ENCODE measurements at places on chromosomes 4 and X.

GRCh38 chrX:44155126-44155525, 181.9 kb upstream of the NDP start:
- H3K27ac ChIP-seq: no peak overlapping the region
- DNase-seq: no peak
- no peaks in the 10 kb centered on the region for H3K36me3 ChIP-seq
- no peaks in the 10 kb centered on the region for H3K27me3 ChIP-seq
- H3K4me1 ChIP-seq: no peaks in the 10 kb centered on the region

DNA sequence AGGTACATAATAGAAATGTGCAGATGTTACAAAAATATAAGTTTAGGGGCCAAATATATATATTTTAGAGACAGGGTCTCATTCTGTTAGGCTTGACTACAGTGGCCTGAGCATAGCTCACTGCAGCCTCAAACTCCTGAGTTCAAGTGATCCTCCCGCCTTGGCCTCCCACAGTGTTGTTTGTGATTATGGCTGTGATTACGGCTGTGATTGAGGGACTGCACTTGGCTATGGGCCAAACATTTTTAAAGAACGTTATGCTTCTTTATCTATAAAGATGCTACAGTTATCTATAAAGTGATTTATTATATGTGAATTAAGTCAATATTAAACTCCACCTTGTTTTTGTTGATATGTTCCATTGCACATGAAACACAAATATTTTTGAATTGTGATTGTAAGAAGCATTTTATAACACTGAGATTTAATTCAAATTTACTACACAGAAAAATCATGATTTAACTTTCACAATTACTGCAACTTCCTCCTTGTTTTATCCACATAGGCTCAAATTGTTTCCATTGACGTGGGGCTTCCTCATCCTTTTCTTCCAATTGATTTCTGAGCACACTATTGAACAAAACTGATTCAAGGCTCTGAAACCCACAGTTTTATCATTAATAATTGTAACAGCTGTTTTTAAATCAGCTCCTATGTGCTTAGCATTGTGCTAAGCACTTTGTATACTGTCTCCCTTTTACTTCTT, 68.4 kb upstream of the BMPR1B start:
- no peak overlapping the region for H3K27ac ChIP-seq
- no peak overlapping the region for H3K4me3 ChIP-seq
- DNase-seq: no peak
- peaks cover 7% of the 10 kb centered on the region for H3K4me1 ChIP-seq
- no peaks in the 10 kb centered on the region for H3K36me3 ChIP-seq

DNA sequence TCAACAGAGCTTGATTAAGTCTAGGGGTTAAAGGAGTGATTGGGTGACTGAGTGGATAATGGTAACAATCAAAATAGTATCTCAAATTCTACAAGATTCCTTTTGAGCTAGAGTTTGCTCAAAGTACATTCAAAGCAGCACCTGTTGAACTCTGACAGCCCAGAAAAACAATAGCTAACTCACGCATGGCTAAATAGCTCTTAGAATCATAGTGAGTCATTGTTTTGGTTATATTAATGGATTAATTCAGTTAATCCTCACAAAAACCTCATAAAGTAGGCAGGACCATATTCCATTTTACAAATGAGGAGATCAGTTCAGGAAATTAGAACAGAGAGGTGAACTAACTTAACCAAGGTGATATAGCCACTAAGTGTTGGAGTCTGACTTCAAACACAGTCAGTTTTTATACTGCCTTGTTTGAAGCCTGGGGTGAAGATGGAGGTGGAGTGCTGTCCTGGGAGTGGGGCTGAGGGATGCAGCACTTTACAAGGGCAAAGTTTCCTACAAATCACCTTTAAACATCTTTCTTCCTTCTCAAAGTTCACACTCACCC, 35.9 kb upstream of the PPM1K start:
- H3K36me3 ChIP-seq: no peaks in the 10 kb centered on the region
- no peaks in the 10 kb centered on the region for H3K27me3 ChIP-seq
- peak; percentile 40 for DNase-seq
- H3K4me3 ChIP-seq: no peak overlapping the region
- no peak overlapping the region for H3K27ac ChIP-seq

DNA sequence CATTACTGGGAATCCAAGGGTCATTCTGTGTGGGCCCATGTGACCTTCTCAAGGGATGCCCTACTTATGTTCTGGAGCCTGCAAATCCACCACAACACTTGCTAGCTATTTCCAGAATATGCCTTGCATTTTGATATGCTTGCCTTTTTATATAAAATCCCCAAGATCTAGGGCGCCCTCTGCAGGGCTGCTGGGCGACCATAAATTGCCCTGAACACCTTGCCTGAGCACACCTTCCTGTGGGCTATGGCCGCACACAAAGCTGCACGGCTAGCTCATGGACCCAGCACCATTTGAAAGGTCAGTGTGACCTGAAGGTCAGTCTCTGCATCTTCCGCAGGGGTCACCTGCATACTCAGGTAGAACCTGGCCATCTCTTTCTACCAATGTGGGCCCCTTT, 311.7 kb downstream of the NLGN4X start:
- H3K4me1 ChIP-seq: no peaks in the 10 kb centered on the region
- no peak overlapping the region for H3K4me3 ChIP-seq
- DNase-seq: no peak
- no peaks in the 10 kb centered on the region for H3K36me3 ChIP-seq
- no peaks in the 10 kb centered on the region for H3K27me3 ChIP-seq

- no peak within 1 kb of the TSS for H3K4me3 ChIP-seq
- H3K27ac ChIP-seq: no peak within 1 kb of the TSS
- DNase-seq: no peak
- H3K27me3 ChIP-seq: no peaks in the 10 kb centered on the region
These were observed at the start of gene ARHGAP4 for GRCh38 chrX:153925739-153926551. TSS of gene ARHGAP4 (minus strand) at chrX:153926264. CDS start at chrX:153926202, 62 bp downstream.

GRCh38 chr4:71247706-71248105, 91.1 kb upstream of the SLC4A4 start:
- DNase-seq: no peak
- no peak overlapping the region for H3K27ac ChIP-seq
- peaks cover 11% of the 10 kb centered on the region for H3K4me1 ChIP-seq
- no peaks in the 10 kb centered on the region for H3K36me3 ChIP-seq
- no peak overlapping the region for H3K4me3 ChIP-seq

DNA sequence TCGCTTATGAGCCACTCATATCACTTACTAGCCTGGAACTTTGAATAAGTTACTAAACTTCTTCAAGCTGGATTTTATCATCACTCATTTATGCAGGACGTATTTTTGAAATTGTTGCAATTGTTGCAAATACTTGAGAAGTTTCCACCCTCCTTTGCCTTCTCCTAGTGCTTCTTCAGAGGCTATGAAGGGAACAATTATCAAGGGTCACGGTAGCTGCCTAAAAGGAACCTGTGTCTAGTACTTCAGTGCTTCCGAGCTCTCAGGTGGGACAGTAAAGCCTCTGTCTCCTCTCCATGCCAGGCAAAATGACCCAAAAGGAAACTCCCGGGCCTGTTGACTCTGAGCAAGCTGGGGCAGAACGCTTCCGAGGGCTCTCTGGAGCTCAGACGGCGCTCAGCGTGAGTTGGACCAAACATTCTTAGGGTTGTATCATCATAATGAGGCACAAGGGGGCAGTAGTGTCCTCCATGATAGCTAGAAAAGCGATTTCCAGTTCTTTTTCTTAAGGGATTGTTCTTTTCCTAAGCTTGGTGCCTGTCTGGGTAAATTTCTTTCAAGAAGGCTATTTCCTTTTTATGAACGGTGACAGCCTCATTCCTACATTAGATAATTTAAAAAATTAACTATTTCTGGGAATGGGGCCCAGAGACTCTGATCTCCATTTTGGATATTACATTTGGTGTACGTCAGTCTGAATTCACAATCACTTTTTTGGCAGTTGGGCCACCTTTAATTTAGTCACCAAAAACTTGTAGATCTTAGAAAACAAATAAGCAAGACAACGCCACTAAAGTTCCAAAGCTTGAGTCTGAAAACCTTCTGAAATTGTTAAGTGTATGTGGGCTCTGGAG, 73.1 kb downstream of the PACRGL start:
- no peaks in the 10 kb centered on the region for H3K27me3 ChIP-seq
- no peak overlapping the region for H3K27ac ChIP-seq
- no peak overlapping the region for H3K4me3 ChIP-seq
- DNase-seq: peak; percentile 42

GRCh38 chr4:42498040-42498439, 100.8 kb downstream of the SHISA3 start:
- H3K27me3 ChIP-seq: no peaks in the 10 kb centered on the region
- H3K4me3 ChIP-seq: no peak overlapping the region
- H3K27ac ChIP-seq: no peak overlapping the region
- DNase-seq: no peak

DNA sequence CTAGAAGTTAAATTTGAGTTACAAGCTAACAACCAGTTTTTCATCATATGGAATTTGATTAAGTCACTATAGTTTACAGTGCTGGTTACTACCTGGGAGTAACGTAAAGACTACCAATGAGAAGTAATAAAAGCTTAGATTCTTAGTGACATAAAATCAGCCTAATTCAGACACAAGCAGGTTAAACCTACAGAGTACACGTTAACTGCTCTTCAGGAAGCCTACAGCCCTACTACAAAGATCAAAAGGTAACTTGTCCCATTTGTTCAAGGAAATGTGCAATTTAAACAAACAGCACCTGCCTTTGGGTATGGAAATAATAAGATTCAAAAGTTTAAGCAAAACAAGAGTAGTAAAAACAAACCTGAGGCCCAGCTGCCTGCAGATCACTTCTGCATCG, 21.5 kb downstream of the PRSS12 start:
- H3K36me3 ChIP-seq: peaks cover 4% of the 10 kb centered on the region
- H3K27me3 ChIP-seq: no peaks in the 10 kb centered on the region
- H3K4me3 ChIP-seq: no peak overlapping the region
- DNase-seq: no peak

DNA sequence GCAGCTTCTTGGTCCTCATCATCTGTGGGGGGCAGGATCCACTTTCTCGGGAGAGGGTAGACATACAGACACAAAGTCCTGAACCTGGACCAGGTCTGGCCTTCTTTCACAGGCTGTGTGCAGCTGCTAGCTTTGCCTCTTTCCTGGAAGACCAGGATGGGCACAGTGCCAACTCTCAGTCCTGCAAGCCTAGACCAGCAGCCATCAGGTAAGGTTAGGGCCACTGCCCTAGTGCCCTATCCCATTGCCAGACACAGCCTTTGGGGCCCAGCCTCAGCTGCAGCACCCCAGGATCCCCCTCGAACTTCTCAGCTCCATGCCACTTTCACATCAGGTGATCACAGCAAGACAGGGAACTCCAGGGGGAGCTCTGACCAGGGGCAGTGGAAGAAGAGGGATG, 38.4 kb downstream of the ZNF185 start:
- no peaks in the 10 kb centered on the region for H3K27me3 ChIP-seq
- H3K4me3 ChIP-seq: no peak overlapping the region
- no peaks in the 10 kb centered on the region for H3K4me1 ChIP-seq
- no peaks in the 10 kb centered on the region for H3K36me3 ChIP-seq

DNA sequence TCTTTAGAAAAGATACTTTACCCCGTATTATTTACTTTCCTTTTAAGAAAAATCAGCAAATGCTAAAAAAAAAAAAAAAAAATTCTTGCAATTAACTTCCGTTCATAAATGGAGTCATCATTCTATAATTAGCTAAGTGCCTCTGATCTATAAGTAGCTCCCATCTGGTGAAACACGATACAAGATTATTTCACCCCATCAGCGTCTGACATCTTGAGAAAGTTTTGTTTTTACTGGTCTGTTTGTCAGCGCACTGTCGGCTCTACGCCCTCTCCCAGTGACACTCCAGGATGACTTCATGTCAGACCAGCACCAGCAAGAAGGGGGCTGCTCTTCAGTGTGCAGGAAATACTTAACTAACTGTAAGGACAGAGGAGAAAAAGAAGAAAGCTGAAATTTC, 108.3 kb downstream of the AFAP1 start:
- H3K4me3 ChIP-seq: no peak overlapping the region
- peak overlapping the region; percentile 86 for H3K27ac ChIP-seq
- H3K4me1 ChIP-seq: peaks cover 26% of the 10 kb centered on the region
- H3K27me3 ChIP-seq: no peaks in the 10 kb centered on the region

DNA sequence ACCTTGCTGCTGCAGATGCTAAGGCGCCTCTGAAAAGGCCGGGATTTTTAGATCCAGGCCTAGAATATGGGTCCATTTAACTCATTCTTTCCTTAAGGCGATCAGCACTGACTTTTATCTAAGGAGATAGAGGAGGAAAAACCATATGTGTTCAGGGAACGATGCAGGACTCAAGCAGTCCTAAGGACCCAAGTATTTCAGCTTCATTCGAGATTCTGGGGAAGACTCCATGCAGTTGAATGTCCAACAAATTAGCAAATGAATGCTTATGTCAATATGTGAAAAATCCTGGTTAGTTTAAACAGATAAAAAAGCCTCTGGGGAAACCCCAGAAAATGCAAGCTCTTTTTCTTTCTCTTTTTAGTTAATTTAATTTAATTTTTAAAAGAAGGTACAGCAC, 36.0 kb downstream of the HELT start:
- no peak overlapping the region for H3K4me3 ChIP-seq
- DNase-seq: no peak
- H3K36me3 ChIP-seq: no peaks in the 10 kb centered on the region
- no peak overlapping the region for H3K27ac ChIP-seq
- peaks cover 5% of the 10 kb centered on the region for H3K27me3 ChIP-seq
- no peaks in the 10 kb centered on the region for H3K4me1 ChIP-seq

GRCh38 chr4:152892974-152893373, 43.1 kb upstream of the FHDC1 start:
- no peaks in the 10 kb centered on the region for H3K36me3 ChIP-seq
- H3K4me3 ChIP-seq: no peak overlapping the region
- H3K27ac ChIP-seq: no peak overlapping the region
- no peak for DNase-seq
- H3K27me3 ChIP-seq: no peaks in the 10 kb centered on the region
- H3K4me1 ChIP-seq: no peaks in the 10 kb centered on the region

DNA sequence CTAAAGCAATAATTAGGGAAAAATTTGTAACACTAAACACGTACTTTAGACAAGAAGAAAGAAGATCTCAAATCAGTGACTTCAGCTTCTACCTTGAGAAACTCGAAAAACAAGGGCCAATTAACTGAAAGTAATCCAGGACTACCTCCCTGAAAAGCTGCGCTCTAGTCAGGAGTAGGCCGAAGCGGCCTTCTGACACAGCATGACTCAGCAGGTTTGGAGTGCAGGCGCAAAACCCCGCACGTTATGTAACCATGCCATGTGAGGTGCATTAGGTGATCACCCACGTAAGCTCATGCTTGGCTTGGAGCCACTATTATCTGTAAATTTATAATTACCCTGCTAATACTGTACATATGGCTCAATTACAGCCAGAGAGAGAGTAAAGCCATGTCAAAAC, 52.8 kb upstream of the CCDC149 start:
- H3K36me3 ChIP-seq: no peaks in the 10 kb centered on the region
- no peak overlapping the region for H3K4me3 ChIP-seq
- no peak overlapping the region for H3K27ac ChIP-seq
- no peaks in the 10 kb centered on the region for H3K27me3 ChIP-seq
- DNase-seq: no peak

DNA sequence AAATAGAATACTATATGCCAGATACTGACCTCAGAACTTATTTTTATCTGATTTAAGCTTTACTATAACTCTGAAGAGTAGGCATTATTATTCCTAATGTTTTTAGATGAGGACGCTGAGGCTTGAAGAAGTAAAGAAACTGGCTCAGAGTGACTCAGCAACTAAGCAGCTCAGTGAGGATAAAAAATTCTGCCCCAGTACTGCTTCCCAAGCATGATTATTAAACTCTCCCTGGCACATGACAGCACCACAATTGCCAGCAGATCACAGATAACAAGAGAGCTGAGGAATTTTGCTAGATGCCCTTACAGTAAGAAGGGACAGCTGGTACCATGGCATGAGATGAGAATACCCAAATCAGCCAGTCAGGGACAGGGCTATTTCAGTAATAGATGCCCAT, 219.4 kb downstream of the NKX6-1 start:
- H3K4me3 ChIP-seq: no peak overlapping the region
- H3K4me1 ChIP-seq: no peaks in the 10 kb centered on the region
- H3K27me3 ChIP-seq: no peaks in the 10 kb centered on the region
- H3K36me3 ChIP-seq: no peaks in the 10 kb centered on the region
- peak; percentile 43 for DNase-seq
- H3K27ac ChIP-seq: no peak overlapping the region
